ENCODE measurements at places on chromosomes 1 and 21.
A peak's percentile ranks its signal among the peaks of the same experiment; 100 is the strongest.

- no peak for DNase-seq
Observed at GRCh38 chr1:51600965-51601364, 15.9 kb upstream of the OSBPL9 start.

DNA sequence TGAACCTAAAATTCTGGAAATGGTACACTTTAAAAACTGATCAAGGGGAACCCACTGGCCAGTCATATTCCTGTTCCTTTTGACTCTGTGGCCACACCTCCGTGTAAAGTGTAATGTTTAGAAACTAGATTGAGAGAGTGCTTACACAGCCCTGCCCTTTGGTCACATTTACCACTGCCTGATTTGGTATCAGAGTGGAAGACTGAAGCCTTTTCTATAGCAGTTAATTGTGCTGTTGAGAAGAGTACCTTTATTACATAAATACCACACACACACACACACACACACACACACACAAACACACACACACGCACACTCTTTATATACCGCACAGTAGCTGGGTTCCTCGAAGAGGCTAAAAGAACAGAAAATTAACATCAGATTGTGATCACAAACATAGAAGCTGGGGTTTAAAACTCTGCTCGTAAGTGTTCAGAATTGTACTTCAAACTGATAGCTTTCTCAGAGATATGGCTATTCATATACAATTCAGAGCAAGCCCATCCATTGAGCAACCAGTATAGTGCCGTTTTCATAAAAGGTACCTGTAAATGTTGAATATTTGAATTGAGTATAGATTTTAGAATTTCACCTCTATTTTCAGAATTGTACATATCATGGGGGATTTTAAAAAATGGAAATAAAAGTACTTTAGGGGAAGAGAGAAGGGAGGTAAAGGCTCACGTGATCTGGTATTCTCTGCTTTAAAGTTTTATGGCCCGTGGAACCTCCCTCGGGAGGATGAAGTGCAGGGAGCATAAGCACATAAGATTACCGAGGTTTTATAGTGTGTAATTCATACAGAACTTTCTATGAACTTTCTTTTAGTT is 37.5 kb downstream of the CAMTA1 start:
- DNase-seq = no peak

- DNase-seq = no peak
Observed at GRCh38 chr1:101902199-101902598, 94.5 kb downstream of the OLFM3 start.

- no peak for DNase-seq
Observed at GRCh38 chr21:46474382-46474781, 15.7 kb downstream of the DIP2A start.

DNA sequence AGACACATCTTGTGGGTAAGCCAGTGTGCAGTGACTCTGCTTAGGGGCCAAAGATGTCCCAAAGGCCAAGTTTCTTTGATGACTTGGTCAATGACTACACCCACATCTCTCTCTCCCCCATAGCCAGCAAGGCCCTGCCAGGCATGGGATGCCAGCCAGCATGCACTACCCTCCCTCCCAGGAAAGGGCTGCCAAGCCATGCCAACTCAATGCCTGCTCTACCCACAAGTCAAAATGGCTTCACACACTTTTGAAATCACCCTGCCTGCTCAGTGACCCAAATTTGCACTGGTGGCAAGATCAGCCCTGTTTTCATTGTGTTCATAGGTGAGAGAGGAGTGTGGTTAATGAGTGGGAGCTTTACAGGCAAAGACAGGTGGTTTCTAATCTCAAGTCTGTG is 112.5 kb downstream of the MATN1 start:
- no peak for DNase-seq

DNA sequence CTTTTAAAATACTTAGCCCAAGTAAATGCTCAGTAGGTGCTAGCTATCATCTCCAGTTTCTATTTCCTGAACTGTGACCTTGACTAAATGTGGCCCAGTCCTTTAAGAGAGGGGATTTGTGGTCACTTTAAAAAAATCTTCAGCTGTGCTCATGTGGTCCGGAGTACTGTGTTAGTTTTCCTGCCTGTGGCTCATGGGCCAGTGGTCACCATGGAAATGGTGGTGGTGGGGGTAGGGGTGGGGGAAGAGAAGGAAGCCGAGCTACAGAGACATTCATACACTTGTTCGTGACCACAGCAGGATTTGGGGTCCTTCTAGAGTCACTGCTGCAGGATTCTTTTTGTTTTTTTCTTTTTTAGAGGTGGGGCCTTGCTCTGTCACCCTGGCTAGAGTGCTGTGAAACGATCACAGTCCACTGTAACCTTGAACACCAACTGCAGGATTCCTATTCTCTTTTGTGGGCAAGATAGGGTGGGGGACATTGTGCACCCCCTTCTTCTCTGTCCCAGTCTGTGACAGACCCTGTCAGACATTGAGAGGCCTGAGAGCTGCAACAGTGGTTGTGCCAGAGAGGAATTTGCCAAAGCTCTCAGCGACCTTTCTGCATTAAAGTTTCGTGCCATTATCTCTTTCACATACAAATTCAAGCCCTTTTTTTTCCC is 25.8 kb downstream of the KIF26B start:
- peak; percentile 50 for DNase-seq

GRCh38 chr1:200739702-200740570 is 1.2 kb downstream of the CAMSAP2 start:
- no peak for DNase-seq

GRCh38 chr1:26278303-26278702 is 1.6 kb upstream of the SH3BGRL3 start:
- no peak for DNase-seq

- DNase-seq = no peak
Observed at GRCh38 chr1:31643976-31644559, 608 bp downstream of the PEF1 start.

DNA sequence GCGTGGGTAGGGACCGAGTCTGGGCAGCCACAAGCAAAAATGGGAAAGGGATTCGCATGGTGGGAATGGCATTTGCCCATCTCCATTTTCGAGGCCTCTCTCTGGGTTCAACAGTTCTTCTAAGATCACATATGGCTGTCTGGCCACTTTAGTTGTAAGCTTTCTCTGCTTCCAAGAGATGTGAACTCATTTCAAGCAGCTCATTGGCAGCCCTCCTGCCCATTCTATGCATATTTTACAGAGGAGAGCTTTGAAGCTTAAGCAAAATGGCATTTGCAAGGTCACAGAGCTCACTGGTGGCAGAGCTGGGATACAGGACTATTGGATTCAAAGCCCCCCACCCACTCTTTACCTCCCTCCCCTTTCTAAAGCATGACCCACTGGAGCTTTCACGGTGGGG is 93.7 kb downstream of the HHIPL2 start:
- DNase-seq = no peak

DNA sequence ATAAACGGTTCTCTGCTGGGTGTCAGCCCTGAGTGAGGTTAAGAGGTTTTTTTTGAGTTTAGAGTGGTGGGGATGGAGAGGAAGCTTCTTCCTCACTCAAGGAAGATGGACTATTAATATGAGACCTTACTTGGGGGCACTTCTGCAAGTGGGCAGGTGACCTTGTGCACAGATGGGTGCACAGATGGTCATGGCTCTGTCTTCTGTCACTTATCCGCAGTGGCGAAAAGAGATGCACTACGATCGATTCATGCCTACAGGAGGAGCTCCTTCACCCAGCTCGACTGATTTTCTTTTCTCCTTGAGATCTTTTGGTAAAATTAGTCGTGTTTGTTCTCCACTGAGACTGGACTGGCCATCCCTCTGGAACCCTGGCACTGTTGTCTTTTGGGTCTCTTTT is 22.9 kb upstream of the CYYR1 start:
- DNase-seq = no peak

DNA sequence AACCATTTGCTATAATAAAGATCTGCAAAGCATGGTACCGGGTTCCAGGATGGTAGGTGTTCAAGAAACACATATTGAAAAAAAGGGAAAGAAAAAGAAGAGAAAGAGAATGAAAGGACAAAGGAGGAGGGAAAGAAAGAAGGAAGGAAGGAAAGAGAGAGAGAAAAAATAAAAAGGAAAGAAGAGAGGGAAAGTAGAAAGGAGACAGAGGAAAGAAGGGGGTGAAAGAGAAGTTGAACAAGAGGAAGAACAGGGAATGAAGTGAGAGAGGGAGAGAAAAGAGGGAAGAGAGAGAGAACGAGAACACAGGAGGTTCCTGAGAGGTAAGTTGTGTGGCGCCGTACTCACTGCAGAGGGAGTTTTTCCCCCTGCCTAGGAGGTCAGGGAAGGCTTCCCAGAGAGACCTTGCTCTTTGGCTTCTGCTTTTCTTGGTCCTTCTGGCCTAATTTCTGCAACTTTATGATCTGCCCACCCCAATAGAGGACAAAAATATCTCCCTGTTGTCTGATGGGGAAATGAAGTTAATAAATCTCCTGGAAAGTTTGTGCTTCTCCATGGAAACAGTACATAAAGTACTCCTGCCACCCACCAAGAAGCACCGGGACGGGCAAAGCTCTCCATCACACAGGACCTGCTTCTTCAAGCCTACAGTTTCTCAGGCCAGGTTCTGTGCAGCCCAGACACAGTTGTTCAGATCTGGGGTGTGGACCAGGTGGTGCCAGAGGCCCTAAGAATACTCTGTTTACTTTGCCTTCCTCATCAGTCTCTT is 124.8 kb downstream of the ROR1 start:
- no peak for DNase-seq

DNA sequence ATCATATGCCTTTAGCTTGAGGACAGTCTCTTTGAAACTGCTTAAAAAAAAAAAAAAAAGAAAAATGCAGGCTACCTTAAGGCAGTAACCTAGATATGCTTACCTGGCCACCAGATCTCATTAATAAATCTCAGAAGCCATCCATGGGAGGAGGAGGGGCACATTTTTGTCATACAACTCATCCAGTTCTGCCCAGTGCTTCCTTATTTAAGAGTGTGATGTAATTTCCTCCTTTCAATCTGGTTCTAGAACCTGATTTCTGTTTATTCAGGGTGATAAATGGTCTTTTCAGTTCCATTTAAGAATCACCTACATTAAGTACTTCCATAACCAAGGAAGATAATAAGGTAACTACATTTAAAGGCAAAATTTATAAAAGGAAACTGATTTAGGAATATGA is 6.1 kb downstream of the ERRFI1 start:
- DNase-seq = peak; percentile 40

- DNase-seq = no peak
Observed at GRCh38 chr1:36709869-36710481, 227.3 kb upstream of the CSF3R start.

GRCh38 chr1:118618618-118619340 is 369.4 kb downstream of the TBX15 start:
- DNase-seq = no peak

GRCh38 chr1:79920960-79921669 is 914.6 kb upstream of the ADGRL4 start:
- no peak for DNase-seq

GRCh38 chr1:202810193-202810614 is 550 bp upstream of the PCAT6 start:
- no peak for DNase-seq

GRCh38 chr1:70528590-70529333 is 117.7 kb downstream of the CTH start:
- DNase-seq = peak; percentile 33

DNA sequence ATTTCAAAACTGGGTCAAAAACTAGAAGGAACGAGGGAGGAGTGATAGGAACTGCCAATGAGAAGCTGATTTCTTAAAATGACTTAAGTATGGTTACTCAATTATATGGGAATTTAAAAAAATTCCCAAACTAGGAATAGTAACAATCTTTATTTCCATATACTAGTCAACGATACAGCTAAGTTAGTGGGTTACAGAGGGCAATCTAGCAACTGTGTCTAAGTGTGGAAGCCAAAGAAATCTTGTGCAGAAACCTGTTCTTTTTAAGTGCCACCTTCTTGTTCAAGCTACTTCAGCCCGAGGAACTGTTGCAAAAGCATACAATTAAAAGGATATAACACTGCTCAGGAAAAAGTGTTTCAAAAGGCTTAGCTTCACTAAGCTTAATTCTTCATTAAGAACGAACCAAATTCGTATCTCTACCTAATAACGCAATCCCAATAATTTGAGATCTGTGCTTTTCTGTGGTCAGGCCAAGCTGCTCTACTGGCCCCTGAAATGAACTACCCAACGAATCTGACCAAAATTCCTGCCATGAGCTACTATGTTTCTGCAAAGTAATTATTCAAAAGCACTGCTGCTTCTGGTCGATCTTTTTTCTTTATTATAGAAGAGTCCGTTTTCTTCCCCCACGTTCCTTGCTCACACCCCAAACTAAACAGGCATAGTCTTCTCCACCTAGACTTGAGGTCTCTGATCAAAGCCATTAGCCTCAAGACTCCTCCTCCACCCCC is 1.8 kb downstream of the USP24 start:
- no peak for DNase-seq

DNA sequence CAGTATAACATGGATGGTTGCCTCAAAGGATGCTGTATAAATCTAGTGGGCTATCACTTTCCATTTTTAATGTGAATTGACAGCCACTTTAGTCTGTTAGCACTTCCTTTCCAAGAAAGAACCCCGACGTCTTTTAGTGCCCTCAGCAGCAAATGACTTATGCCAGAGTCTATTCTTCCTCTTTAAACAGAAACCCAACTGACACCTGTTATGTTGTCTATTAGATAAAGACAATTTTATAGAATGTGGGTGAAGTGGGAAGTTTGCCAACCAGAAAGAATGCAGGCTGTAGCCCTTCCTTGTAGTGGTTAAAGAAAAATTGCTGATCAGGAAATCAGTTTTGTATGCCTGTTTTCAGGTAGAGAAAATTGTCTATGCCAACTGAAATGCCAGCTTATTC is 344.9 kb downstream of the ZNF326 start:
- DNase-seq = peak; percentile 81

- no peak for DNase-seq
Observed at GRCh38 chr1:234755449-234755863, 145.5 kb upstream of the IRF2BP2 start.

- peak; percentile 82 for DNase-seq
Observed at GRCh38 chr1:236281198-236281653, 532 bp downstream of the ERO1B start.

DNA sequence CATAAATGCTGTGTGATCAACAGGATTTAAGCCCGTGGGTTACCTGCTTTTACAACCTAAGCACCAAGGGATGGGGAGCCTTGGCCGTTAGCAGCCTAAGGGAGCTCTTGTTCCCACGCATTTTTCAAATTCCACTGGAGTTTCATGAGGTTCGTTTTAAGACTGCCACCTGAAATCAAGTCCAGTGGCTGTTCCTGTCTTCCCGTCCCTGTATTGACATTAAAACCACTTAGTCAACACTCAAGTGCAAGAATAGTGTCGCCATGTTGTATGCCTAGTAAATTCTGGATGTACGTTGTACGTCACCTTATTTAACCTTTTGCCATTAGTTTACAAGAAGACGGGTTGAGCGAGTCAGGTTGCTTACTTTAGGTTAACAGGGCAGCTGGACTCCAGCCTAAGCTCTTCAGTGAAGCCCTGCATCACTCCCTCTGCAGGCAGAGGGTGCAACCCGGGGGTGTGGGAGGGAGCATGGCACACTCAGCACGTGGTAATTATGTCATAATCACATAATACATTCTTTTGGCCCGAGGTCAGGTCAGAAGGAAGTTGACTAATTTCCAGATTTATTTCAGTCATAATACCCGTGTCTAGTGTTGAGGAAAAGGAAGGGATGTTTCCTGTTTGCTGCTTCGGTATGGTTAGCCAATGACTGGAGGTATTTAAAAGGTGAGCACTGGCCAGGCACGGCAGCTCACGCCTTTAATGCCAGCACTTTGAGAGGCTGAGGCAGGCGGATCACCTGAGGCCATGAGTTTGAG is 42.5 kb downstream of the CNST start:
- peak; percentile 62 for DNase-seq
